ENCODE measurements at places on chromosomes 2 and 18.

GRCh38 chr2:223562078-223562477 is 40.1 kb downstream of the SCG2 start:
- no peak for DNase-seq

- DNase-seq: no peak
These were observed 197.8 kb downstream of the PAX3 start for GRCh38 chr2:222100704-222101699.

DNA sequence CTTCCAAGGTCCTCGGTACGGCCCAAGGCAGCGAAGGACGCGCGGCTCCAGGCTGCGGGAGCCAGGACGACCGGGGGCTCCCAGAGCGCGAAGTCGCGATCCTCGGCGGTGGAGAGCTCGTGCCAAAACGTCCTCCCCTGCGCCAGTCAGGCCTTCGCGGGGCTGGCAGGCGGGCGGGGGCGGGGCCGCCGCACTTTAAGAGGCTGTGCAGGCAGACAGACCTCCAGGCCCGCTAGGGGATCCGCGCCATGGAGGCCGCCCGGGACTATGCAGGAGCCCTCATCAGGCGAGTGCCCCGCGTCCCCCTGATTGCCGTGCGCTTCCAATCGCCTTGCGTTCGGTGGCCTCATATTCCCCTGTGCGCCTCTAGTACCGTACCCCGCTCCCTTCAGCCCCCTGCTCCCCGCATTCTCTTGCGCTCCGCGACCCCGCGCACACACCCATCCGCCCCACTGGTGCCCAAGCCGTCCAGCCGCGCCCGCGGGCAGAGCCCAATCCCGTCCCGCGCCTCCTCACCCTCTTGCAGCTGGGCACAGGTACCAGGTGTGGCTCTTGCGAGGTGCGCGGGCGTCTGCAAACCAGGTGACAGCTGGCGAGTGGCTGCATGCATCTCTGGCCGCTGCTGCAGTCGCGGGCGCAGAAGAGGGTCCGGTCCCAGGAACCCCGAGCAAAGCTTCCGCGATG is at the start of gene CIDEA:
CIDEA (plus strand) TSS at position 226 of the 684 bp plus-strand sequence; CDS start at position 249, 23 bp downstream.
- no peak for DNase-seq

GRCh38 chr2:57510704-57511103 is 535.9 kb upstream of the VRK2 start:
- DNase-seq: no peak

GRCh38 chr2:10762651-10763460 is 41.4 kb downstream of the ATP6V1C2 start:
- DNase-seq: no peak

DNA sequence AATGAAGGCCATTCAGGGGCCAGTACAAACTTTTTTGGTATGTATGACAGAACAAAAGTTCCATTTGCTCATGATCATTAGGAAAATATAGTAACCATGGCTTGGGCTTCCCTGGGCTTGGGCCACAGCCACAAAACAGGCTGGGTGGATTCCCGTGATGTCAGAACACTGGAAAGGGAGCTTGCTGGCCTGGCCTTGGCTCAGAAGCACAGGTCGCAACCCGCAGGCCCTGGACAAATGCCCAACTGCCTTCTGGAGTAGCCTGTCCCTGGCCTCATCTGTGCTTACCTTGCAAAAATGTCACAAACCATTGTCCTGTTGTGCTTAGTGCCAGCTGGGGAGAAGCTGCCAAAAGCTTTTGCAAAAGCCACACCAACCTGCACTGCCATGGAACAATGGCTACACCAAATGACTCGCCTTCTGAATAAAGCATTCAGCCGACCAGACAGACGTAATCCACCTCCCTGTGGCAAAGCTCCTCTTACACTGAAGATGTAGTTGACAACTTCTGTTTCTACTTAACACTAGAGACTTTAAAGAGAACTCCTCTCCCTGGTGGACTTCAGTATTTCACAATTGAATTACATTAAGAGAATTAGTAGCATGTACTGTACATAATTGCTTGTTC is 125.5 kb downstream of the ANKRD44 start:
- no peak for DNase-seq

- no peak for DNase-seq
These were observed 110.0 kb downstream of the SCN2A start for GRCh38 chr2:165349181-165349580.

DNA sequence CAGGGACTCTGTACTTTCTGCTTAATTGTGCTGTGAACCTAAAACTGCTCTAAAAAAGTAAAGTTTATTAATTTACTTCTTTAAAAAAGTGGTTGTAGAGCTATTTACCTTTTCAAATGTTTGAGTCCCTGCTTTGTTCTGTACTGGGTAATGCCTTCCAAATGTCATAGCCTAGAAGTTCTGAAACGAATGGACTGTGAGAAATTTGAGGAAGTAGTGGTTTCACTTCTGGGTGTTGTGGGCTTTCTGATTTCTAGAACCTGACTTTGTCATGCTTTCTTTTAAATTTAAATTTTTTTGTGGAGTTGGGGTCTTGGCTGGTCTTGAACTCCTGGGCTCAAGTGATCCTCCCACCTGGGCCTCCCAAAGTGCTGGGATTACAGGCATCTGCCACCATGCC is 44.6 kb downstream of the SMAD4 start:
- DNase-seq: no peak

- no peak for DNase-seq
These were observed 86.6 kb downstream of the SOWAHC start for GRCh38 chr2:109700680-109701274.

GRCh38 chr2:74374509-74375205 is 5.5 kb downstream of the DCTN1 start:
- no peak for DNase-seq

DNA sequence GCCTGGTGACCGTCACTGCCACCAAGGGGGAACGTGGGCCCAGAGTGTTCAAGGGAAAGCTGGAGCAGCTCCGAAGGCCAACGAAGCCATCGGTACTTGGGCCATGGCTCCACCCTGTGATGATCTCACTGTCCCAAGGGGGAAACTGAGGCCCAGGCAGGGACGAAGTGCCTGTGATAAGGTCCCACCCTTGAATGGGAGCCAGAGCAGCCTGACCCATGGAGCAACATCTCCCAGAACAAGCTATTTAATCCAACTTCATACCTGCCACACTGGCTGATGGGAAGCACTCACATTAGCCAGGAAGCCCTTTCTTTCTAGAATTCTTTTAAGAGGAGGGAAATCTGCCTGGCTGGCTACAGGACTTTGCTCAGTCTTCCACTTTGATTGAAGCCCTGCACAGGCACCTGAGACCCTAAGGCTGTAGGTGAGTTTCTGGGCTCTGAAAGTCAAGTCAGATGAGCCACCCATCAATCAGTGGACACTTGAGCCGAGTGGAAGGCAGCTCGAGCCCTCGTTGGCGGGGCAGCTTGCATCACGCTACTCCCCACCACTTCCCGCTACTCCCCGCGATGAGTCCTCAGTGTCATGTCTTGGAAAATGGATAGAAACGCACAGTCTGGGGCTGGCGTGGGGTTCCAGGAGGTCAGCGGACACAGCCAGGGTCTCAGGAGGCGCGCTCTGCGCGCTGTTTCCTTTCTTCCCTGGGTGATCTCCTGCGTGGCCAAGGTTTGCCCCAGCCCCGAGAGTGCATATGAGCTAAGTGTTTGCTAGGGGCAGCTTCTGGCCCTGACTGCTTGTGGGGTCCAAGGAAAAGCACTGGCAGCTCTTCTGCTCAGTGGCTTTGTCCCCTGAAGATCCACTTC is 2.5 kb upstream of the HS6ST1 start:
- DNase-seq: no peak

DNA sequence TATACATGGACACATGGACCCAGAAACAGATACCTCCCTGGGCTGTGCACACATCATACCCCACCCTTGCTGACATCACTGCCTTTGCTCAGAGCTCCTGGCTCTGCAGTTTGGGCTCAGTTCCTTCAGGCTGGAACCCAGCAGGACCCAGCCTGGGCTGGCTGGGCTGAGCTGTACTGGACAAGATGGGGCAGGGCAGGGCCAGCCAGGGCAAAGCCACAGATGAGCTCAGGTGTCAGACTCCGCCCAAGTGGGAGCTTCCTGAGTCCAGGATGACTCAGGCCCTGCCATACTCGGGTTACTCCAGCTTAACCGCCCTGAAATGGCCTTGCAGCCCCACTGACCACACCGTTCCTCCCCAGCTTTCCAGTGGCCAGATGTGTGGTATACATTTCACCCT is 284.9 kb downstream of the OSR1 start:
- DNase-seq: no peak

DNA sequence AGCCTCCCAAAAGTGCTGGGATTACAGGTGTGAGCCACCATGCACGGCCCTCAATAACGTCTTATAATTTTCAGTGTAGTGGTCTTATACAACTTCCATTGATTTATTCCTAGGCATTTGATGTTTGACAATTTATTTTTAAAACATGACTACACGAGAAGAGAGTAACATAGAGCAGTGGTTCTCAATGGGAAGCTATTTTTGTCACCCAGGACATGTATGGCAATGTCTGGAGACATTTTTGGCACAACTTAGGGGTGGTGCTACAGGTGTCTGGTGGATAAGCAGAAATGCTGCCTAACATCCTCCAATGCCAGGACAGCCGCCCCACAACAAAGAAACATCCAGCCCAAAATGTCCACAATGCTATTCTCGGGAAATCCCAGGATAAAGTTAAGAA is 12.7 kb upstream of the ANXA4 start:
- DNase-seq: no peak

DNA sequence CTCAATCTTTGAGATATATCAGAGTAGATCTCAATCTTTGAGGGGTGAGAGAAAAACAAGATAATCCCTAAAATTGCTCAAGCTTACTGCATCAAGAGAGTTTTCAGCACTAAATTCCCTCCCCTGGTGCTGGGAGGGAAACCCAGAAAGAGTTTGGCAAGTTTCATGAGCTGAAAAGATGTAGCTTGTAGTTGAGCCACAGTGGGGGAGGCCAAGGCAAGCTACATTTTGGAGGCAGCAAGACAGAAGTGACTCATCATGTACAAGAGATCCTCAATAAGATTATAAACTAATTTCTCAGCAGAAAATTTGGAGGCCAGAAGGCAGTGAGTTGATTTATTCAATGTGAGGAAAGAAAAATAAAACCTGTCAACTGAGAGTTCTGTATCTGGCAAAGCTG is 308.2 kb downstream of the PIEZO2 start:
- DNase-seq: no peak

DNA sequence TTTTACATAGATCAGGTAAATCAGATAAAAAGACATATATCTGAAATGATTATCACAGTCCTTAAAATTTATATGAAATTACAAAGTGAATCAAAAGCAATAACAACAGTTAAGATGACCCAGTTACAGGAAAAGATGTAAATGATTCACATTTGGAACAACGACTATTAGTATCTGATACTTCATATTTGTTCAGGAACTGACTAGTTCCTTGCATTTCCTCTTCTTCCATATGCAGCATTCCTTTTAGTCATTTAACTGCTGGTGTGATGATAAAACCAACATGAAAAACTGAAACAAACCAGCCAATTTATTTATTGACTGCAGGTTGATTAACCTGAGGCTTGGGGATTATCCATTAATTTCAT is 75.2 kb downstream of the RBMS1 start:
- DNase-seq: no peak

- DNase-seq: no peak
These were observed 135.5 kb downstream of the PDE1A start for GRCh38 chr2:182291296-182291695.

DNA sequence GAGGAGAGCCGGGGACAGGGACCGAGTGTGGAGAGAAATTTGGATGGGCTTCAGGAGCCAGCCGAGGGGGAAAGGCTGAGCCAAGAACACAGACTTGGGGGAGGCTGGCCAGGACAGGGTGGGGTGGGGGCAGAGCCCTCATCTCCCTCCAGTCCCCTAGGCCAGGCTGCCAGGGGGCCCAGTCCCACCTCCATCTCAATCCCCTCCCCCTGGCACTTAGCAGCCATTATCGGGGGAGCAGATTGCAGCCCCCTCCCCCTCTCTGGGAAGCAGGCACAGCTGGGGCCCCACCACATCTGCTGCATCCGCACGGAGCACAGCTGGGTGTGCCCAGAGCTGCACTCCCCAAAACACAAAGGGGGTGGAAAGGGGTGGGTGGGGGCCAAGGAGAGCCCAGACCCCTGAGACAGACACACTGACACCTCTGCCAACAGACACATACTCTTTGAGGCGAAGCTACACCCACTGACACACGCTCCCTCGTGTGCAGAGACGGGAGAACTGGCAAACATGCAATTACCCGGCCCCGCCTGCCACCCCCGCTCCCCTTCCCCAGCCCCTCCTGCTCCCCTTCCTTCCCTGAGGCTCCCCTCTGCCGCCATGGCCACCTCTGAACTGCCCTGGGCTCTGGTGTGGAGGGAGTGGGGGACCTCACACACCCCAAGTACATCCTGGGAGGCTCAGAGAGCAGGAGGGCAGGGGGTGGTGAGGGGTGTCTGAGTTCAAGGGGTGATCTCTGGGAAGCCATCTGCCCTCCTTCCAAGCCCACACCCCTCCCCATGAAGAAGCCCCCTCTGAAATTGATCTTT is 5.1 kb upstream of the ASIC4 start:
- no peak for DNase-seq

DNA sequence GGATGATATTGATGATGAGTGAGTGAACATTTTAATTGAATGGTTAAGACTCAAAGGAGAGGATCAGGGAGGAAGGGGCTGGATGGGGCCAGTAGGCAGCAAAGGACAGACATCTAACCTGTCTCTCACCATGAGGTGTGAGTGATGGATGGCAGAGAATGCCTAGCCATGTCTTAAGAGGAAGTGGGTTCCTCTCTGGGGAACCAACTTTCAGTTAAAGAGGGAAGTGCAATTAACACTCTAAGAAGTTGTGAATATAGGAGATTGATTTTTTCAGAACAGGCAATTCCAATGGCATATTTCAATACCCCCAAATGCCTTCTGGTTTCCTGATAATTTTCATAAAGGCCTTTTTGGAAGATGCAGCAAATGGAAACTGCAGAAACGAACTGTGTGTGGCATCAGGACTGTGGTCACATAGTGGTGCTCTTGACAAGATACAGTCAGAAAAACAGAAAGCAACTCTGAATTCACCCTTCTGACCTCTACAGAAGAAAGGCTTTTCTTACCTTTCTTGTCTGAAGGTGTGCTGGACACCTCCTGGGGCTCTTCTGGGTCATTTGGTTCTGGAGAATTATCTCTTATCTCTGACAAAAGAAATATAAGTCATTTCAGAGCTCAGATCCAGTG is 10.2 kb downstream of the SP110 start:
- DNase-seq: no peak

DNA sequence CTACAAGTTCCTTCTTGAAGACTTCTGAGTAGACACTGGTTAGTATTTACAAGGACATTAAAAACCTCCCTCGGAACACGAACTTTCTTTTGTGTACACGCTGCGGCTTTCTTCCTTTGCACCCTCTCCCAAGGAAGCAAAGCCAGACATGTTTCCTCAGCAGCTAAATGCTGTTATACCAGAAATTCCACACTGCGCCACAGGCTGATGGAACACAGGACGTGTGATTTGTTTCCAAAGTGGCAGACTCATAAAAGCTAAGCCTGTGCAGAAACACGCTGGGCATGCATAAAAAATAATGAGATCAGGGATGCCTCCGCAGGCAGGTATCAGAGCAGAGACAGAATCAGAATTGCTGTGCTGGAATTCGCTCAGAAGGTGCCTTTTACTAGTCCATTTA is 73.0 kb upstream of the RGPD5 start:
- no peak for DNase-seq

All from stimulated activated CD8-positive, alpha-beta memory T cell treated with anti-CD3 and anti-CD28 coated beads, Interleukin-15, amount 100 ng/mL, for 24 hours (primary cell).